Right ventricle myocardium inferior (tissue), 1 donor: ENCODE measurements at places on chromosomes 2 and 18.

GRCh38 chr2:11305338-11305737, 39.1 kb downstream of the ROCK2 start:
- DNase-seq, result no peak

- DNase-seq, result no peak
These were observed 80.4 kb upstream of the SALL3 start for GRCh38 chr18:78899241-78899640.

DNA sequence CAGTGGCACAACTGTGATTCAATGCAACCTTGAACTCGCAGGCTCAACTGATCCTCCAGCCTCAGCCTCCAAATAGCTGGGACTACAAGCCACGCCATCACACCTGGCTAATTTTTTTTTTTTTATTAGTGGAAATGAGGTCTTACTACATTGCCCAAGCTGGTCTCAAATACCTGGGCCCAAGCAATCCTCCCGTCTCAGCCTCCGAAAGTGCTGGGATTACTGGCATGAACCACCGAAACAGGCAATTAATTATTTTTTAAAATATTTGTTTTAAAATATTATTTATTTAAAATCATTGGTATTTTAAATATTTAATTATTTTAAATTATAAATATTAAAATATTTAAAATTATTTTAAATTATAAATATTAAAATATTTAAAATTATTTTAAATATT, 24.5 kb downstream of the SRBD1 start:
- no peak for DNase-seq

DNA sequence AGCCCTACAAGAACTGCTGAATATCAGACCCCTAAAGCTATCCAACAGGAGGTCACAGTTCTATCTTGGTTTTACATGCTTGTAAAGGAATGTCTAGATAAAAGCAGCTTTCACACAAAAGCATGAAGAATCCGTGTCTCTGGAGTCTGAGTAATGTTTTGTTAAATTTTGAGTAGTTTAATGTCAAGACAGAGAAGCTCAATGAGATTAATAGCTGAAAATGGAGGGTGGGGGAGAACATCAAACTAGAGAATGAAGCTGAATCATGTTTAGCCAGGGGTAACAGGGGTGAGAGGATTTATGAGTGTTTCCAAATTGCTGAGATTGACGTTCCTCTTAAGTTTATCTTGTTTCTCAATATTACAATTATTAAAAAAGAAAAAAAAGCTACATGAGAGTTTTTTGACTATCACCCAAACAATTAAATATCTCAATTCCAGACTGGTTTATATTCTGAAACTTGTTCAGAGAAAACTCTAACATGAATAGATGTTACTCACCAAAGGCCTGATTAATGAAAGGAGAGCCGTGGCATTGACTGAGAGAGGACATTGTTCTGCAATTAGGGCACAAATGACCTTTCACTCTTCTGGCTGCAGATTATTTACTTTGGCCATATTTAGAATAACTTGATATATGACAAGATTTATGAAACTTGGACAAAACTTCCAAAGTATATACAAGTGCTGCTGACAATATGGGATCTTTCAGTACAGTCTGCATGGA, 266.4 kb upstream of the ETAA1 start:
- no peak for DNase-seq

GRCh38 chr2:241794250-241794823, 14.7 kb upstream of the NEU4 start:
- no peak for DNase-seq

DNA sequence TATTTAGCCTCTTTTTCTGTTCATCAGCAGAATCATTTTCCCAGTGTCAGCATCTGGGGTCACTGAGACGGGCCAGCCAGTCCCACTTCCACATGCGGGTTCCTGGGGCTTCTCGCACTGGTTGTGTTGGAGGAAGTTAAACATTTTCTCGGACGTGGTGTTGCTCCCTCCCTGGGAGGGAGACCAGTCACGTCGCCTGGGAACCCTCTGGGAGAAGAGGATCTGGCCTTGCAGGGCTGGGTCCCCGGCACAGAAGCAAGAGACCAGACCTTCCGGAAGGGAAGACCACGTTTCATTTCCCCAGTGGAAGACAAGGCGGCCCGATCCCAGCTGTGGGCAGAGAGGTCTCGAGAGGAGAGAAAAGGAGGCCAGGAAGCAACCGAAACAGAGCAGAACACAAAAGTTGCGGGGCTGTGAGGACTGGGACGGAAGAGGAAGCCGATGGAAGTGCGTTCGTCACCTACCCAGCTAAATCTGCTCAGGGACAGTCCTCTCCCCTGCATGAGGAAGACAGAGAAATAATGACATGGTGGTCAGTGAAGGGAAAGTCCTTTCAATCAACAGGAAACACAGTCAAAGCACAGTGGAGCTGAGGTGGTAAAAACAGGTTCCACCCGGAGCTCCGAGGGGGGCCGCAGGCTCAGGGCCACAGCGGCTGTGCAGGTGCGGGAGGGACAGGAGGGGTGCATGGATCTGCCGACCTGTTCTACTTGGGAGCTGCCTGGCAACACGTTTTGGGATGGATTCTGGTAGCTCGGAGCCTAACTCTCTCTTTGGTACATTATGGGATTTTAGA, 144.4 kb downstream of the MBP start:
- no peak for DNase-seq

DNA sequence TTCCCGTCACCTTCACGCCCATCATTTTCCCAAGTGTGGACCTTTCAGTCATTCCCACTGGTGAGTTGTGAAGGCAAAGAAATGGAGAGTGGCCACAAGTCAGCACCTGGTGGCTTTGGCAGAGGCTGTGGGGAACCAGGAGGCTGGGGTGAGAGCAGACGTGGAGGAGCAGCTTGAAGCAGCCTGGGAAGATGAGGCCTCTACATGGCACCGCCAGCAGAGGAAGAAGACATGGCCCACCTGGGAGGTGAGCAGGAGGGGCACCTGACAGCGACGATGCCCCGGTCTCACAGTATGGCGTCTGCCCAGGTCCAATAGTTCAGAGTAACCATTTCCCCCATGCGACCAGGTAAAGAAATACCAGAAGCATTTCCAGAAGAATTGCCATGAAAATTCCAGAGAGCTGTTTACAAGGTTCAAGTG, 69.0 kb downstream of the TPO start:
- no peak for DNase-seq
